ENCODE measurements at places on chromosomes 16 and 17.

DNA sequence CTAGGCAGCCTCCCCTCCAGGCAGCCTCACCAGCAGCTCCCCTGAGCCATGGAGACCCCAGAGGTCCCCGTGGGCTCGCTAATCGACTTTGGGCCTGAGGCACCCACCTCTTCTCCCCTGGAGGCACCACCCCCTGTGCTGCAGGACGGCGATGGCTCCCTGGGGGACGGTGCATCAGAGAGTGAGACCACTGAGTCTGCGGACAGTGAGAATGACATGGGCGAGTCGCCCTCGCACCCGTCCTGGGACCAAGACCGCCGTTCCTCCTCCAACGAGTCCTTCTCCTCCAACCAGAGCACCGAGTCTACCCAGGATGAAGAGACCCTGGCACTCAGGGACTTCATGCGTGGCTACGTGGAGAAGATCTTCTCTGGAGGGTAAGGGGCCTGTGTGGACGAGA, 39.4 kb downstream of the KIAA0513 start:
- no peak for DNase-seq

- no peak for DNase-seq
Observed at GRCh38 chr17:9470171-9470570, 105.4 kb downstream of the STX8 start.

- no peak for DNase-seq
Observed at GRCh38 chr16:23051587-23051986, 97.7 kb downstream of the USP31 start.

DNA sequence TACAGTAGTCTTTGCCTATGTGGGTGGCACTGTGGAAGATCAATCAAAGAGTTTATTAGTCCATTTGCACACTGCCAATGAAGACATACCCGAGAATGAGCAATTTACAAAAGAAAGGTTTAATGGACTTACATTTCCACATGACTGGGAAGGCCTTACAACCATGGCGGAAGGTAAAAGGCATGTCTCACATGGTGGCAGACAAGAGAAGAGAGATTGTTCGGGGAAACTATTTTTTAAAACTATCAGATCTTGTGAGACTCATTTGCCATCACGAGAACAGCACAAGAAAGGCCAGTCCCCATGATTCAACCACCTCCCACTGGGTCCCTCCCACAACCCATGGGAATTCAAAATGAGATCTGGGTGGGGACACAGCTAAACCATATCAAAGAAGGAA, 432.1 kb downstream of the ZFHX3 start:
- no peak for DNase-seq

DNA sequence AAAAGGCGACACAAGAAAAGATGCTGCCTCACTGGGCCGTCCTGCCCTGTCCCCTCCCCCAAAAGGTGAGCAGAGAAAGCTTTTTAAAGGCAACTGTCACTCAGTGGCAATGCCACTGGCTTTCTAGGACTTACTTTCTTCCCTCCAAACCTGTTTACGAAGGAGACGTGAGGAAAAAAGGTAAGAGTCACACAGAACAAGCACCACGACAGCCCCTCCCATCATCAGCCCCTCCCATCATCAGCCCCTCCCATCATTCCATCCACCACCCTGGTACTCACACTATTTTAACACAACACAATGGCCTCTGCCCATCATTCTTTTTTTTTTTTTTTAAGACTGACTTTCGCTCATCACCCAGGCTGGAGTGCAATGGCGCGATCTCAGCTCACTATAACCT, 77.1 kb downstream of the NXN start:
- DNase-seq = no peak

DNA sequence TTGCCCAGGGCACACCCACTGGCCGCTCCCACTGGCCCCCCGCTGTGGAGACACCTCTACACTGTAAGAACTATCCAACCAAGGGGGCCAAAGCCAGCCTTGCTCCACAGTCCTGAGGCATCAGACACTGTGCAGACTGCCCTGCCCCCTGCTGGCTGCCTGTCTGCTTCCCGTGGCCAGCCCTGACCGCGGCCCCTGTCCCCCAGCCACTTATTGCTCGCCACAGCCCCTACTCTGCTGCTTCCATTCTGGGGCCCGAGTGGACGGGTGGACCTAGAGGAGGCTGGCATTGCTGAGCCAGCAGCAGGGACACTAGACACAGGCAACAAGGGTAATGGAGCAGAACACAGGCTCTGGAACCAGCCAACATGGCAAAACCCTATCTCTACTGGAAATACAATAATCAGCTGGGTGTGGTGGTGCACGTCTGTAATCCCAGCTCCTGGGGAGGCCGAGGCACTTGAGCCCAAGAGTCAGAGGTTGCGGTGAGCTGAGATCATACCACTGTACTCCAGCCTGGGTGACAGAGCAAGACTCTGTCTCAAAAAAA, 19.7 kb upstream of the LRRC37A3 start:
- DNase-seq = no peak

GRCh38 chr17:9235346-9235745, 214.0 kb downstream of the NTN1 start:
- no peak for DNase-seq

DNA sequence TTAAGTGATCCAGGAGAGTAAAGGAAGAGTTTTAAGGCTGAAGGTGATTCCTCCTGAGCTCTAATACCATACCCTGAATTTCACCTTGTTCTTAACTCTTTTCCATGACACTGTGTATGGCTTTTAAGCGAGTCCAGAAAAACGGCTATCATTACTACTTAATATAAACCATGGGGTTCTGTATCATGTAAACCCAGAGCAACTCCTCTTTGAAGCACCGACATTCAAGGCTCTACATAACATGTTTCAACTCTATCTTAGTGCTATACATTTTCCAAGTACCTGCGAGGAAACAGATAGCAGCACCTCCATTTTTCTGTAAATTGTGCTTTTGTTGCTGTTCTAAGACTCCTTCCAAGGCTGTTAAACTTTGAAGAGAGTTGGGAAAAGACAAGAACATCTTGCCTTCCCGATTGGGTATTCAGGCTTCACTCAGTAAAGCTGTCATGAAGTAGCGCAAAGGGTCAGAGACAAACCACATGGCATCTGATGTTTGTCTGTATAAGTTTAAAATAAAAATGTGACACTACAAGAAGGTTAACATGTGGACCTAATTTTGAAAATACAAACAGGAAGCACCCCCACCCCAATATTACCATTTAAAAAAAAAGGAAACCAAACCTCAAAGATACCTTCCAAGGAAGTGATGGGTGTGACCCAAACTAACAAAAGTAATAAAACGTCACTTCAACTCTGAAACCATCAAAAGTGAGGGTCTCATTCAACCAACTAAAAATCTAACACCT, 3.9 kb downstream of the STAT5B start:
- DNase-seq = no peak

DNA sequence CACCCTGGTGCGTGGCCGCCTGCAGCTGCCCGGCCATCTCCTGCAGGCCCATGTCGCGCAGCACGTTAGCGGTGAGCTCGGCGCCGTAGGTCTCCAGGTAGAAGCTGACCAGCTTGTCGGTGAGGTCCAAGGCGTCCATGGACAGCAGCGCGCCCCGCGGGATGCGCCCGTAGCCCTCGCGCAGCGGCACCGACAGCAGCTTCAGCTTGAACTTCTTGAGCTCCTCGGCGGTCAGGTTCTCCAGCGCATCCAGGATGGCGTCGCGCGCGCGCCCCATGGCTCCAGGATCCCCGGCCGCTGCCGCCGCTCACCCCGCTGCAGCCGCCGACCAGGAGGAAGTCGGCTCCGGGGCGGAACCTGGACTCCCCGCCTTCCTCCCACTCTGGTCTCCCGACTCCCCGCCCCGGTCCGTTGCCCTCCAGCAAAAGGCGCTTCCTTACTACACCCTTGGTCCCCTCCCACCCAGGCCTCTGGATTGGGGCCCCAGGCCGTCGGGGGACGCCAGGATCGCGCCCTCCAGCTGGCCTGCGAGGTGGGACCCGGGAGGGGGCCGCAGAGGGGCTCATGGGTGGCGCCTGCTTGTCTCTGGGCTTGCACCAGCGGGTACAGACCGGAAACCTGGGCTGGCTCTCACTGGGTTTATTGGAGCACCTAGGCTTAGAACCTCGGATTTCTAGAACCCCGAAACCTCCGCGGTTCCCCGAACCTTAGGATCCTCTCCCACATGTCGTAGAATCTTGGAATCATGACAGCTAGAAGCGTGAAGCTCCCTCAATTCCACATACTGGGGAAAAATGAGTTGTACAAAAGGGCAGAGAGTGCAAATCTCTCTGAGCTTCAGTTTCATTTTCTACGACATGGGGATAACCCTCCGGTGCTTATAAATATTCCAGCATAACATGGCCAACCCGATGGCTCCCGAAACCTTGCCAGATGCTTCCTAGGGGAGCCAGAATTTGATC, at the start of gene PYCARD:
Gene PYCARD, minus strand, starts transcription at position 347 of the 962 bp plus-strand sequence. Its CDS starts 70 bp downstream, at position 277.
- no peak for DNase-seq

DNA sequence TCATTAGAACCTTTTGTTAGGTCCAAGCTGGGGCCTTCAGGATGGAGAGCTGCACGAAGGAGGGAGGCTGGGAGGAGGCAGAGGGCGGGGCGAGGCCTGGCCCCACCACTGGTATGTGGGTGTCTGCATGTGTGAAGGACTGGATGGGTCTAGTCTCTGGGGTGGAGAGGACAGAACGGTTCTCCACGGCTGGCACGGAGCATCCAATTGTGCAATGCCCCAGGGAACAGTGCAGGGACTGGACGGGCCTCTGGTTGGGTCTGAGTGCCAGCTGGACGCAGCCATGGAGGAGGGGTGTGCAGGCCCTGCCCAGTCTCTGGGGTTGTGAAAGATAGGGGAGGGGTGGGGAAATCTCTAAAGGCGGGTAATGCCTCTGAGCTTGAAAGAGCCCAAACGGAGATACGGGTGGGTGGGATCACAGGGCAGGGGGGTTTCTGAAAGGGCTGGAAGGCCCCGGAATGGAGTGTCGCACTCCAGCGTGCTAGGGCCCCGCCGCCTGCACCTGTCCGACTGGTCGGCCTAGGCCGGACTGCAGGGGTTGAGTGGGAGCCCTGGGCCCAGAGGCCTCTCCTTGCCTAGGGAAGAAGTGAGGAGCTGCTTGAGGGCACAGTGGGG, 1.6 kb downstream of the PPL start:
- DNase-seq = no peak

GRCh38 chr16:54822492-54822891, 108.2 kb upstream of the IRX5 start:
- no peak for DNase-seq

GRCh38 chr17:42886283-42887176, 14.1 kb upstream of the G6PC1 start:
- DNase-seq = no peak

DNA sequence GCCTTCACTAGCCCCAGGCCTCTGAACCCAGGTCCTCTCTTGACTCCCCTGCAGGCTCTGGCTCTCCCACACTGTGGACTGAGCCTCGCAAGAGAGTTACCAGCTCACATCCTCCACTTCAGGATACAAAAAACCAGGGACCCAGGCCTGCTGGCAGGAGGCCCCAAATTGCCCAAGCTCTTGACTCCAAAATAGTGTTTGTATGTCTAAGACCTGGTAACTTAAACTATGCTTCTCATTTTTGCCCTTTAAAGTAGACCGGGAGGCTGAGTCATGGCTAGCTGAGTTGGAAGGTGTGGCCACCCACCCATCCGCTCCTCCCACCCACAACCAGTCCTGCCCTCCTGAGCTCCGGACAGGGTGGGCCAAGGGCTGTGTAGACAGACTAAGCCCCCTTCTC, 250.0 kb downstream of the SOX9 start:
- no peak for DNase-seq

- no peak for DNase-seq
Observed at GRCh38 chr16:10667239-10667638, 27.5 kb downstream of the TEKT5 start.

DNA sequence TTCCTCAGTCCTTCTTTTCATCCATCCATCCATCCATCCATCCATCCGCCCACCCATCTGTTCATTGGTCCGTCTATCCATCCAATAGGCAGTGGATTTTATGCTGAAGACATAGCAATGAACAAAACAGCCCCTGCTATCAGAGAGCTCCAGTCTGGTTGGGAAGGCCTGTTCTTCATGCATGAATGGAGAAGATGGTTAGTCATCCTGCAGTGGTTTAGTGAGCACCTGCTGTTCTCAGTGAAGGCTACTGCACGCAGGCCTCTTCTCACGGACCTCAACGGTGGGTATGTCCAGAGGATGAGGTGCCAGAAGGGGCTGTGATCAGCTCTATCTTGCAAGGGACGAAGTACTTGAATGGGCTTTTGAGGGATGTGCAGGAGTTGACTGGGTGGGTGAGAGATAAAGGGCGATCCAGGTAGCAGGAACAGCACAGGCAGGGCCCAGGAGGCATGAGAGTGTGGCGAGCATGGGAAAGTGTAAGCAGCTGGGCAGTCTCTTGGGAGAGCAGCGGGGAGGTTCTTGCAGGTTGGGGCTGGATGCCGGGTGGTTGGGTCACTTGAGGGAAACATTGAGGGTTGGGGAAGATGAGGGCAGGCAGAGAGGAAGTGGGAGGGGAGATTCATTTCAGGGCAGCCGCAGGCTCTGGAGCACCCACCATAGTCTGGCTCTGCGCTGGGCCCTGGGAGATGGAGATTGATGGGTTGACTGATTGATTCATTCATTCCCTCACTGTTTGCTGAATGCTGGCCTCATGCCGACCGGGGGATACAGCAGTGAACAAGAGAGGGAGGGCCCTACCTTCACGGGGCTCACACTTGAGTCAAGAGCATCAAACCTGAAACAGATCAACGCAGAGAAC, 115.0 kb upstream of the CIBAR2 start:
- no peak for DNase-seq

- no peak for DNase-seq
Observed at GRCh38 chr16:11740567-11740966, 2.1 kb downstream of the TXNDC11 start.

DNA sequence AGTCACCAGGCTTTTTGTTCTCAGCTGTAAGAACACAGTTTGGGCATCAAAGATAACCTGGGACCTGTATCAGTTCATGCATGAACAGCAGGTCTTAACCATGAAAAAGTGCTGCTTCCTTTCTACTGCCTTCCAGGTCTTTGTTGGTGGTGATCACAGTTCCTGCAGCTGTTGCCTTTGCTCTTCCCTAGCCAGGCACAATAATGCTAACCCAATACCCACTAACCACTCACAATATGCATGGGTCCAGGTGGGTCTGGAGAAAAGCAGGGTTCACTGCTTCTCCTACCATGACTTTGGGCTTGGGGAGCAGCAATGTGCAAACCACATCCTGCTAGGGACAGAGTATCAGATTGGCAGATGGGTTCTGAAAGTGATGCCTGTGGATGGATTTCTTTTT, 396.9 kb downstream of the UTP18 start:
- no peak for DNase-seq

DNA sequence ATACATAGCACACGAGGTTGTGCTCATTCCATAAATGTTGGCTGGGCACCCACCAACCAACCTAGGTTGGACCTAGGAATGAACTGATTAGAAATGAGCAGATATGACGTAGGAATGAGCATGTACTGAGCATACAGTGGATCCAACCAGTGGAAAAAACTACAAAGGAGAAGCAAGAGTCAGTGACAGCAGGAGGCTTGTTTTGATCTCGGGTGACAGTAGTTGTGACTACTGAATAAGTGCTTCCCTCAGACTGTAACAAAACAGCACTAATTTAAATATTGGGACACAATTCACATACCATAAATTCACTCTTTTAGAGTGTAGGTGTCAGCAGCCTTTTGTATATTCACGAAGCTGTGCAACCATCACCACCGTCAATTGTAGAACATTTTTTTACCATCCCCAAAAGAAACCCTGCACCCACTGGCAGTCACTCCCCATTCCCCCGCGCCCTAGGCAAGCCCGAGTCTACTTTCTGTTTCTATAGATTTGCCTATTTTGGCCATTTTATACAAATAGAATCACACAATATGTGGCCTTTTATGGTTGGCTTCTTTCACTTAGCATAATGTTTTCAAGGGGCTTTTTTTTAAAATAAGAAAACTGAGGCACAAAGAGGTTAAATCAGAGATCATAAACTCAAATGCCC, 7.0 kb downstream of the VAC14 start:
- DNase-seq = no peak

GRCh38 chr16:88442727-88443576, 10.1 kb upstream of the ZFPM1 start:
- DNase-seq = peak; percentile 83

Measured in NCI-H2081 (cell line).